ENCODE measurements at places on chromosomes 5 and 9. TPM values are rescaled to one million over a fixed set of nuclear protein-coding genes. Genes with fewer than 3 reads are reported as not detected.

Gene TMOD1
- 42.6 TPM for total RNA-seq

Gene FOXD4L5
- 0.31 TPM for total RNA-seq

Gene SLC34A1
- total RNA-seq, result not detected

Gene ROPN1L
- 2.2 TPM for total RNA-seq

Gene CRB2
- 7.2 TPM for total RNA-seq

Gene PCDHA8
- 25.7 TPM for total RNA-seq

Gene ST6GALNAC6
- 31.6 TPM for total RNA-seq

Gene GPR21
- 17.2 TPM for total RNA-seq

Gene EPB41L4A
- total RNA-seq, result 32.2 TPM

Gene TAF11L5
- not detected for total RNA-seq

Gene GOLGA2
- total RNA-seq, result 61.3 TPM

Gene PPP1R2B
- not detected for total RNA-seq

Gene C7
- 0.94 TPM for total RNA-seq

Gene PAM
- 121 TPM for total RNA-seq

Gene SLC36A2
- total RNA-seq, result not detected

Gene RASEF
- total RNA-seq, result 0.63 TPM

Gene SHISAL2B
- total RNA-seq, result not detected

Gene GPX8
- total RNA-seq, result 0.63 TPM

Gene ABHD17B
- 71.7 TPM for total RNA-seq

Gene GZMA
- total RNA-seq, result not detected

Gene PCDHGB2
- 21.9 TPM for total RNA-seq

Gene CYLC2
- not detected for total RNA-seq

Gene SH3GL2
- 81.1 TPM for total RNA-seq

Gene PHF24
- 40.1 TPM for total RNA-seq

Gene SLC31A2
- 4.7 TPM for total RNA-seq

Gene PGM5
- 1.6 TPM for total RNA-seq

Gene SV2C
- 1.9 TPM for total RNA-seq

Gene TEX48
- not detected for total RNA-seq

Gene SET
- 408 TPM for total RNA-seq

Gene ANKRD18B
- not detected for total RNA-seq

Gene FGF18
- total RNA-seq, result 0.63 TPM

Gene SHOC1
- not detected for total RNA-seq

Gene MUSK
- total RNA-seq, result 0.31 TPM

Gene UBE2D2
- 121 TPM for total RNA-seq

Gene FOXD1
- total RNA-seq, result 0.31 TPM

Gene UIMC1
- 77.3 TPM for total RNA-seq
